Inflammatory macrophage (primary cell): ENCODE measurements at places on chromosomes 6 and 20.

GRCh38 chr20:25036331-25036936, 21.5 kb downstream of the ACSS1 start:
- DNase-seq, result no peak

GRCh38 chr6:157060440-157060952, 262.8 kb downstream of the TMEM242 start:
- DNase-seq, result no peak

GRCh38 chr6:166490671-166491500, 95.6 kb downstream of the RAMACL start:
- DNase-seq, result no peak

DNA sequence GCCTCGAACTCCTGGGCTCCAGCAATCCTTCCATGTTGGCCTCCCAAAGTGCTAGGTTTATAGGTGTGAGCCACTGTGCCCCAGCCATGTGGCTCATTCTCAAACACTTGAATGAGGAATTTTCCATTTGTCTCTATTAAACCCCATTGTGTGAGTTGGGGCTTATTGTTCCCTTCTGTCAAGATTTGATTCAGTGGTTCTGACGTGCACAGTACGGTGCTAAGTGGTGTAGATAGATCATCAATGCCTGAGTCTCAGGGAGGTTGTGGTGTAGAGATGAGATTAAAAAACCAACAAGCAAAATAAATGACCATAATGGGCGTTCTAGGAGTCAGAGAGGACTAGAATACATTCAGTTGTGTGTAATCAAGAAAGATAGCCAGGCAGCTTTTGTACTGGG, 335.6 kb downstream of the PRL start:
- DNase-seq, result no peak

- peak; percentile 17 for DNase-seq
These were observed 3.9 kb downstream of the SYTL3 start for GRCh38 chr6:158653577-158654354.

GRCh38 chr6:16933532-16933931, 168.3 kb upstream of the STMND1 start:
- no peak for DNase-seq

DNA sequence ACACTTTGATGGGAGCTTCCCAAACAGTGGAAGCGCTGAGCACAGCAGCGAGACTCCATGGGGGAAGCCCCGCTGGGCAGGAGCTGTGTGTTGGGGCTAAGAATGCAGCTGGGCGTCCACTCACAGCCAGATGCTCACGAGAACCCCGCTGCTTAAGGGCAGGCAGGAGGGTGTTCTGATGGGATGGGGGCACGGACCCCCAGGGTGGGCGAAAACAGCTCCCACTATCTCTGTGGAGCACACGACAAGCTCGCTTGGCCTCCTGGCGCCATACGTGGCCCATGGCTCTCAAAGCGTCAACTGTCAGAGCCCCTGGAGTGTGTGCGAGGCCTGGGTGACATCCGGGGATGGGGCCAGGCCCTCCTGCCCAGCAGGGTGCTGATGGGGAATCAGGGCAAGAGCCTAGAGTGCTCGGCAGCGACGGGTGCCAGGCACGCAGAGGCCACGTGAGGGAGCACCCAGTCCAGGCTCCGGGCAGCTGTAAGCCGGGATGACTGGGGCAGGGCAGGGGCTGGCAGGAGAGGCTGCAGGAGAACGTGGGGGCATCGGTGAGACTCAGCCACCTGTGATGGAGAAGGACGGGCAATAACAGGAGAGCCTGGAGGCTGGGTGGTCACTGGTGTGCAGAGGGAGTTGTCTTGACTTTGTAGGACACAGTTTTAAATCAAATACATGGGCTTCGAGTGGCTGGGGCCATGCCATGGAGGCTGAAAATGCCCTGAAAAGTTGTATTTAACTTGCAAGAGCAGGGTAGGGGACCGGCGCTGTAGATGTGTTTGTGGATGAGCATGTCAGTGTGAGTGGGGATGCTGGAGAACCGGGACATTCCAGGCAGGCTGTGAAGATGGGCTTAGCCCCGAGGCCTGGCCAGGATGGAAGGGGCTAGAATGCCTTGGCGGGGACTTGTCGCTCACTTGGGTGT, 27.3 kb downstream of the PYGB start:
- no peak for DNase-seq

GRCh38 chr20:53995949-53996348, 74.4 kb downstream of the BCAS1 start:
- DNase-seq, result no peak

DNA sequence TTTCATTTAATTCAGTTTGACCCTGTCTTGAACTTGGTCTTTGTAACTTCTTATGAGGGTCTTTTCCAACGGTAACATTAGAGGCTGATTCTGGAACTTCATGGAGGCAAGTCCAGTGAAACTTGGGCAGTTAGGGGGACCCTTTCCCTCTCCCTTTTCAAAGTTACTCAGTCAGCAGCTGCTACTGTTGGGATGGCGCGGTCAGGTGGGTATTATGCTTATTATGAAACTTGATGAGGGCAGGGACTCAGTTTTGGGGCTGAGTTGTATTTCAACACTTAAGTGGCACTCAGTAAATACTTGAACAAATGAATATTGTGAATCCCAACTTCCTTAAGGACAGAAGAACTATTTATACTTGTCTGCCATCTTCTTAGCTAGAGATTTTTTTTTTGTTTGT, 20.8 kb downstream of the TOP1 start:
- DNase-seq, result no peak

- DNase-seq, result no peak
These were observed 88.4 kb upstream of the SLC22A16 start for GRCh38 chr6:110564703-110565421.

DNA sequence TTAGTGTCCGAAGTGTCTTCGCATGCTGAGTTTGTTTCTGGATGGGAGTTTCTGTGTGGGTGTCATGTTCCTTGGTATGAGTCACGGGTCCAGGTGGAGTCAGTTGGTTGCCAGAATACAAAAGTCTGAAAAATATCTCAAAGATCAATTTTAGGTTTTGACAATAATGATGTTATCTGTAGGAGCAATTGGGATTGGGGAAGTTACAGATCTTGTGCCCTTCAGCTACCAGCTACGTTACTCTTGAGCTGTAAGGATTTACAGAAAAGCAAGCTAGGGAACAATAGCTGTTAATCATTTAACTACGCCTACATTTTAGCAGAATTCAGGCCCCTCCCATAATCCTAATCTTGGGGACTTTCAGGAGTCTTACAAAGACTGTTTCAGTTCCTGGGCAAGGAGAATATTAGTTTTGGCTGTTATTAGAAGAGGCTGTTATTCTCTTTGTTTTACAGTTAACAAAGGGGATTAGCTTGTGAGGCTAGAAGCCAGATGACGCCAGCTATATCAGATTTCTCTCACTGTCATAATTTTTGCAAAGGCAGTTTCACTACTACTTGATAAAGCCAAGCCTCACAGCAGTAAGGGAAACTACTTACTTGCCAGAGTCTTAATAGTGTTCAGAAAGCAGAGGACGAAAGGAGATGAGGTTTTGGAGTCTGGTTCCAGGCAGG, 15.4 kb upstream of the SLC22A16 start:
- peak; percentile 41 for DNase-seq

DNA sequence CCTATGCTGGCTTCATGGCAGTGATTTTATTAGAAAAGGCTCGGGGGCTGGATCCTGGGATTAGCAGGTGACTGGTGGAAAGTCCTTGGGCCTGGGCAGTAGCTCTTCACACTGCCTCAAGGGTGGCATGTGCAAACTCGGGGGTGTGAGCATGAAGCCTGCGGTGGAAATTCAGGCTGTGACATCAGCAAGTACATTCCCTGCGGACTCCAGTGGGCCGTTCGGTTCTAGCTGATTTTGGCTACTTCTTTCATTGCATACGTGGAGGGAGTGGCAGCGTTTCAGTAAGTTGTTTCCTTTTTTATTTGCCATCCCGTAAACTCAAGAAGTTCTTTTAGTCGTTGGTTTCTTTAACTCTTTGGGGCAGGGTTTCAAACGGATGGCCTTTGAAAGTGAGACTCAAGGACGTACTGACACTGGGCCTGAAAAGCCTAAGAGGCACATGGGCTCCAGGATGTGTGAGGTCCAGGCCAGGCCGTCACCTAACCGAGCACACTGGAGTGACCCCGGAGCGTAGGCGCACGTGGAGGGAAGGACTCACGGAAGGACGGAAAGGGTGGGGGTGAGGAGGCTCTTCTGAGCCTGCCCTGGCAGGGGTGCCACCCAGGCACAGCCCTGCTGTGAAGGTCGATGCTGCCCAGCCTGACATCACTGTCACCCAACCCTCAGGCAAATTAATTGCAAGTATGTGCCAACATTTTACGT, 104.0 kb upstream of the FRMD1 start:
- no peak for DNase-seq

- DNase-seq, result no peak
These were observed 49.9 kb downstream of the CLIC5 start for GRCh38 chr6:45965792-45966191.

GRCh38 chr6:113047932-113048331, 700.8 kb downstream of the RFPL4B start:
- DNase-seq, result no peak

GRCh38 chr20:32823737-32824588, 4.2 kb downstream of the MAPRE1 start:
- peak; percentile 43 for DNase-seq

DNA sequence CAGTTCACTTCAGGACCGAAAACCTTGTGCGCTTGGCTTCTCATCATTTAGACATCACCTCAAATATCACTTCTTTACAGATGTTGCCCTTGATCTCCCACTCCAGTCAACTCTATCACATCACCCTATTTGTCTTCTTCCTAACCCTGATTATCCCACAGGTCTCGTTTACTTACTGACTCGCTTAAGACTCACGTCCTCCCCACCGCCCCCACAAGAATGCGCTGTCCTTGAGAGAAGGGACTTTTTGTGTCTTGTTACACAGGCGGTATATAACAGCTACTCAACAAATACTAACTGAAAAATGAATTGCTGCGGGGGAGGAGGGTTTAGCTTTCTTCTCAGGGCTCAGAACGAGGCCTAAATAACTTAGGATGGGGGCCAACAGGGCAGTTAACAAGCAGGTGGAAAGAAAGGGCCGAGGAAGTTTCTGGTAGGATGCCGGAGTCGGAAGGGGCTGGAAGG, 527 bp downstream of the TOMM34 start:
- DNase-seq, result peak; percentile 58

GRCh38 chr6:41422161-41422560, 86.8 kb downstream of the NCR2 start:
- DNase-seq, result no peak

- DNase-seq, result no peak
These were observed 19.3 kb downstream of the ADAT2 start for GRCh38 chr6:143431226-143431625.

DNA sequence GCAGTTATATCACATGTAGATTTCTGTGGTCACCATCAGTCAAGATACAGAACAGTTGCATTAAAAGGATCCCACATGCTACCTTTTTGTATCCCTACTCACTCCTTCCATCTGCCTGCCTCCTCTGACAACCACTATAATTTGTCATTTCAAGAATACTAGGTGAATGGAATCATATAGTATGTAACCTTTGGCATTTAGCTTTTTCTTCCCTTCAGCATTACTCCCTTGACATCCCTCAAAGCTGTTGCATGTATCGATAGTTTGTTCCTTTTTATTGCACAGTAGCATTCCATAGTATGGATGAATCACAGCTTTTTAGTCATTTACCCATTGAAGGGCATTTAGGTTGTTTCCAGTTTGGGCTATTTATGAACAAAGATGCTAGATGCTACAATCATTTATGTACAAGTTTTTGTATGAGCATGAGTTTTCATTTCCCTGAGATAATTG, 26.1 kb downstream of the NCOA7 start:
- no peak for DNase-seq

DNA sequence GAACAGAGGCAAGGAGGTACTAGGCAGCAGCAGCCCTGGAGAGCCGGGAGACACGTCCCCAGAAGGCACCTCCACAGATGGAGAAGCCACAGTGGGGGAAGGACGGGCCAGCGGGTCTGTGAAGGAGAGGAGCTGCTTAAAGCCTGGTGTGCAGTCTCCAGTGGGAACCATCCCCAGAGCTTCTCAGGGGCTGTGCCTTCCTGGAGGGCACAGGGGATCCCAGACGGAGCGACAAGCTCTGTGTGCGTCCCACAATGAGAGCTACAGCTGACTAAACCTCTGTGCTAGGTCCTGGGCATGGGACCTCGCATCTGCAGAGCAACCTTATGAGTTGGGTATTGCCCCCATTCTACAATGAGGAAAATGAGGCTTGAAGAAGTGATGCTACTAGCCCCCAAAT, 50.7 kb downstream of the EZR start:
- DNase-seq, result no peak

DNA sequence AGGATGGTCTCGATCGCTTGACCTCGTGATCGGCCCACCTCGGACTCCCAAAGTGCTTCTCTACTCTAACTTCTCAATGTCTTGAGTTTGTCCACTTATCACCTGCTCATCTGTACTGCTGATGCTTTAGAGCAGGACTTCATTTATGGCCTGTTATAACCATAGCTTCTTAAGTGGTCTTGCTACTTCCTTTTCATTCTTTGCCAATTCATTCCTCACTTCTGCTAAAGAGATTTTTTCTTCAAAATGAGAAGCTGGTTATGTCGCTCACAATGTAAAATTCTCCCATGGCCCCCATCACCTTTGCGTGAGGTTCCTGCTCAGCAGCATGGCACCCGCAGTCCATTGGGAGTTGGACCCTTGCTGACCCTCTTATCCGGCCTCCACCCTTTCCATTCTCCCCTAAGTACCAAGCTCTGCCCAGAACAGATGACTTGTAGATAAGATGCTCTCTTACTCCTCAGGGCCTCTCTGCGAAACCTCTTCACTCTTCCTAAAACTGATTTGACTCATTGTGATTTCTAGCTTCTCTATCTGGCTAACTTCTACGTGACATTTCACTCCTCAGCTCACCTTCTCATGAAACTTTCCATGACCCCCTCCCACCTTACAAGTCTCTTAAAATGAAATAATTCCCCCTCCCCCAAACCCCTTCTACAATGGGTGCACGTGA, 13.9 kb upstream of the CD164 start:
- no peak for DNase-seq

- peak; percentile 97 for DNase-seq
These were observed at the start of gene TRIM27 for GRCh38 chr6:28923318-28924102. Gene TRIM27 (minus strand): TSS chr6:28923985. CDS start chr6:28923632, 353 bp downstream.

- no peak for DNase-seq
These were observed 306.9 kb upstream of the PTCHD4 start for GRCh38 chr6:48417927-48418326.

- DNase-seq, result no peak
These were observed 1.2 kb downstream of the VSTM2L start for GRCh38 chr20:37904008-37904642.

DNA sequence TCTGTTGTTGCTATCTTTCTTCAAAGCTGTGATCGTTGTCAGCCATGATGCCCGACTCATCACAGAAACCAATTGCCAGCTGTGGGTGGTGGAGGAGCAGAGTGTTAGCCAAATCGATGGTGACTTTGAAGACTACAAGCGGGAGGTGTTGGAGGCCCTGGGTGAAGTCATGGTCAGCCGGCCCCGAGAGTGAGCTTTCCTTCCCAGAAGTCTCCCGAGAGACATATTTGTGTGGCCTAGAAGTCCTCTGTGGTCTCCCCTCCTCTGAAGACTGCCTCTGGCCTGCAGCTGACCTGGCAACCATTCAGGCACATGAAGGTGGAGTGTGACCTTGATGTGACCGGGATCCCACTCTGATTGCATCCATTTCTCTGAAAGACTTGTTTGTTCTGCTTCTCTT, 19.3 kb downstream of the ABCF1 start:
- no peak for DNase-seq

- no peak for DNase-seq
These were observed 8.3 kb downstream of the CD109 start for GRCh38 chr6:73704260-73704659.
